B cell (primary cell): ENCODE measurements at places on chromosomes 7 and 10.

- no peak for DNase-seq
Measured at GRCh38 chr10:23439452-23439960, 631 bp downstream of the OTUD1 start.

- no peak for DNase-seq
Measured at GRCh38 chr10:48503293-48503911, 101.5 kb downstream of the ARHGAP22 start.

DNA sequence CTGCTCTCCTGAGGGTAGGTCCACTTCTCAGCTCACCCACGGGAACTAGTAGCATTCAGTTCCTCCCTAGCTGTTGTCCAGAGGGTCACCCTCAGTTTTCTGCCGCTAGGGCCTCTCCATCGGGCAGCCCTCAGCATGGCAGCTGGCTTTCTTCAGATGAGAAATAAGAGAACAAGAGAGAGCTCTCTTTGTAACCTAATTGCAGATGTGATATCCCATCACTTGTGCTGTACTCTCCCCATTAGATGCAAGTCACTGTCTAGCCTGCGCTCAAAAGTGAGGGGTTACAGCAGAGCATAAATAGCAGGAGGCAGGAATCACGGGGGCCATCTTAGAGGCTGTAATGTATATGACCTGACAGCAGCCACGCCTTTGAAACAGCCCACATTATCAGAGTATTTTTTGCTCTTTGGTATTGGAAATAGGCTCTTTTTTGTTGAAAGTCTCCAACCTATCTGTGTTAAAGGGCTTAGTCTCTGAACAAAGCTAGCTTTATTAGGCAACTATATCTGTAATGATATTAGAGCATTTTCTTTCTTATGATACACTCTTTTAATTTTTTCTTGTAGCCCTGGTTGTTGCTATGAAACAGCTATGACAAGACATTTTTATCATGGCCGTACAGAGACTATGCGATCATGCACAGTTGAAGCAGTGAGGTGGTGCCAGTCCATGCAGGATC lies 45.7 kb downstream of the CROT start:
- no peak for DNase-seq

DNA sequence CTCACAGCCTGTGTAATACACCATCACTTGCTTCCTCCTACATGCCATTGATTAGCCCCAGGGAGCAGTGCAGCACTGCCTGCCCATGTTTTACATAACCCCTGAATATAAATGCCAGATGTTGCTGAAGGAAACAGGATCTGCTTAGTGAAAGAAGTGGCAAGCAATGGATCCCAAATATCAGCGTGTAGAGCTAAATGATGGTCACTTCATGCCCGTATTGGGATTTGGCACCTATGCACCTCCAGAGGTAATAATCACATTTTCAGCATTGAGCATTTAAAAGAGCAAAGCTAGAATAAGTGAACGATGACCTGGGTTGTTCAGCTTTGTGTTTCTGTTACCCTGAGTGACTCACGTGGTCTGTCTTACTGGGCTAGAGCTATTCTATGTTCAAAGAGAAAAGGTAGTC lies at the start of gene AKR1C4:
Gene AKR1C4, plus strand, starts transcription at position 136 of the 412 bp plus-strand sequence. Its CDS starts 31 bp downstream, at position 167.
- no peak for DNase-seq
